ENCODE measurements at places on chromosomes 11 and 22.

DNA sequence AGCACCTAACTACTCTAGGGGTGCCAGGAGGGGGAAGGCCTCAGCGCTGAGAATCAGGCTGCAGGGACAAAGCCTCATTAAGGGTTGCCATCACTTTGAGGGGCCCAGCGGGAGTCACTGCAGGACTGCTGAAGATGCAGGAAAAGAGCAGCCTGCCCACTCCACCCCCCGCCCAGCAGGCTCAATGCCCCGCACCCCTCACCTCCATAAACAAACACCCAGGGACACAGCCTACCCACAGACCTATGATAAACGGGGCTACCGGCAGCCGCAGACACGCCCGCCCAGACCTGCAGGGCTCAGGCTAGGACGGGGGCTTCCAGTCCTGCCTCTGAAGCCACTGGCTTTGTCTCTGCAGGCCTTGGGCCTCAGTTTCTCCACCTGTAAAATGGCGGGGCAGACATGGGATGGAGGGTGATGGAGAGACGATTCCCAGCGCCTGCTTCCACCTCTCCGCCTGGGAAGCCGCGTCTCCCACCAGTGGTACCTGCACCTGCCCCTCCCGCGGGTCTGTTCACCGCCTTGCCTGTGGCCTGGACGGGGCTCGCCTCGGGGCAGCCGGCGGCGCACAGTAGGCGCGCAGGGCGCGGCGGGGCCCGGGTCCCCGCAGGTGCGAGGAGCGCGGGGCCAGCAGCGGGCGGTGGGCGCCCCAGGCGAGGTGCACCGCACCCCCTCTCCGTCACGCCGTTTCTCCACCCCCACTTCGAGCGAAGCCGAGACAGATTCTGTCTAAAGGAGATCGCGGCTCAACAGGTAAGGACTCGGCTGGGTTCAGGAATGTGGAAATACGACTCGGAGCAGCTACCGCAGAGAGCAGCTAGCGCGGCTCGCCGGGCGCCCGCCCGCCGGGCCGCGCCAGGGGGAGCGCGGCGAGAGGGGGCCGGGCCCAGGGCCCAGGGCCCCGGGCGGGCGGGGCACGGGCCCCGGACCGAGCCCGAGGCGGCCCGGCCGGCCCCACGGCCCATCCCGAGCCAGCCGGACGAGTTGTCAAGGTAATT, 1.5 kb downstream of the WNT7B start:
- no peak for DNase-seq

GRCh38 chr11:123107945-123108495, 46.1 kb upstream of the HSPA8 start:
- no peak for DNase-seq

- DNase-seq: no peak
Measured at GRCh38 chr11:95375451-95375850, 144.4 kb upstream of the SESN3 start.

GRCh38 chr11:2577991-2578928, 121.5 kb downstream of the KCNQ1OT1 start:
- DNase-seq: no peak

- DNase-seq: no peak
Measured at GRCh38 chr22:19107730-19108074, 14.5 kb downstream of the DGCR2 start.

DNA sequence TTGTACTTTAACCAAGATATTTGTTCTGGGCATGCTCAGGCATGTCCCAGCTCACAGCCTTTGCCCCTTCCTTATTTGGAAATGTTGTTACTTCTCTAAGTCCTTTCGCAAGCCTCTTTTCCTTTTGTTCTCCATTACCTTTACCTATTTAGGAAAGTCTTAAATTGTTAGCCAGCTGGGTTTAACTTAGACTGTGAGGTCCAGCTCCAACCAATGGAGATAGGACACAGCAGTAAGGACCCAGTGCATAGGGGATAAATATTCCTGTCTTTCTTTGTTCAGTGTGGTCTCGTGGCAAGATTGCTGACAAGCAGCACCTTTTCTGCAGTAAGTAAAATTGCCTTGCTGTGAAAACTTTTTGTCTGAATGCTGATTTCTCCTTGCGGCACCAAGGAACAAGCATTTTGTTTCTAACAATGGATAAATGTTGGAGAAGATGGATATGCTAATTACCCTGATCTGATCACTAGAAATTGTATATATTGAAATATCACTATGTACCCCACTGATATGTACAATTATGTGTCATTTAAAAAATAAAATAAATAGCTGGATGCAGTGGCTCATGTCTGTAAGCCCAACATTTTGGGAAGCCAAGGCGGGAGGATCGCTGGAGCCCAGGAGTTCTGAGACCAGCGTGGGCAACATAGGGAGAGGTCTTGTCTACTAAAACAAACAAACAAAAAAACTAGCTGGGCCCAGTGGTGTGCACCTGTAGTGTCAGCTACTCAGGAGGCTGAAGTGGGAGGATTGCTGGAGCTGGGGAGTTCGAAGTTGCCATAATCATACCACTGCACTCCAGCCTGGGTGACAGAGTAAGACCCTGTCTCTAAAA, 31.9 kb upstream of the FTH1 start:
- DNase-seq: no peak

- DNase-seq: no peak
Measured at GRCh38 chr11:114821621-114822412, 143.5 kb downstream of the NXPE2 start.

- no peak for DNase-seq
Measured at GRCh38 chr11:15699978-15700377, 585.3 kb downstream of the INSC start.

DNA sequence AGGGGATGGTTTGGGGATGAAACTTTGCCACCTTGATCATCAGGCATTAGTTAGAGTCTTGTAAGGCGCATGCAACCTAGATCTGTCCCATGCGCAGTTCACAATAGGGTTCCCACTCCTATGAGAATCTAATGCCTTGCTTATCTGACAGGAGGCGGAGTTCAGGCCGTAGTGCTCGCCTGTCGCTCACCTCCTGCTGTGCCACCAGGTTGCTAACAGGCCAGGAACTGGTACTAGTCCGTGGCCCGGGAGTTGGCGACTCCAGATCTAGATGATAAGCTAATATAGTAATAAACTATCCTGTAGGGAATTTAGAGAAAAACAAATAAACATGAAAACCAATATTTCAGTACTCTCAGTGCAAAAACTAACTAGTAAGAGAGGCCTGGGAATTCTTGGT, 155.4 kb upstream of the ANO5 start:
- no peak for DNase-seq

- no peak for DNase-seq
Measured at GRCh38 chr11:76153571-76153923, 52.8 kb downstream of the WNT11 start.

DNA sequence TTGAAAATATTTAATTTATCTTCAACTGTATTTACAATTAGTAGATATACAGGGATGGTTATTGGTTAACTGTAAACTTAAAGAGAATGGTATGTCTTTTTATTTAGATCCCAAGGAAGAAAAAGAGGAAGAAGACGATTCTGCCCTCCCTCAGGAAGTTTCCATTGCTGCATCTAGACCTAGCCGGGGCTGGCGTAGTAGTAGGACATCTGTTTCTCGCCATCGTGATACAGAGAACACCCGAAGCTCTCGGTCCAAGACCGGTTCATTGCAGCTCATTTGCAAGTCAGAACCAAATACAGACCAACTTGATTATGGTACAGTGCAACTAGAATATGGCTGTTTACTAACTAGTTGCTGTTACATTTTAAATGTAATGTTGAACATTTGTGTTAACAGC, 12.7 kb upstream of the CNTF start:
- DNase-seq: peak; percentile 22

- DNase-seq: no peak
Measured at GRCh38 chr11:30984827-30985226, 384.7 kb downstream of the DCDC1 start.

DNA sequence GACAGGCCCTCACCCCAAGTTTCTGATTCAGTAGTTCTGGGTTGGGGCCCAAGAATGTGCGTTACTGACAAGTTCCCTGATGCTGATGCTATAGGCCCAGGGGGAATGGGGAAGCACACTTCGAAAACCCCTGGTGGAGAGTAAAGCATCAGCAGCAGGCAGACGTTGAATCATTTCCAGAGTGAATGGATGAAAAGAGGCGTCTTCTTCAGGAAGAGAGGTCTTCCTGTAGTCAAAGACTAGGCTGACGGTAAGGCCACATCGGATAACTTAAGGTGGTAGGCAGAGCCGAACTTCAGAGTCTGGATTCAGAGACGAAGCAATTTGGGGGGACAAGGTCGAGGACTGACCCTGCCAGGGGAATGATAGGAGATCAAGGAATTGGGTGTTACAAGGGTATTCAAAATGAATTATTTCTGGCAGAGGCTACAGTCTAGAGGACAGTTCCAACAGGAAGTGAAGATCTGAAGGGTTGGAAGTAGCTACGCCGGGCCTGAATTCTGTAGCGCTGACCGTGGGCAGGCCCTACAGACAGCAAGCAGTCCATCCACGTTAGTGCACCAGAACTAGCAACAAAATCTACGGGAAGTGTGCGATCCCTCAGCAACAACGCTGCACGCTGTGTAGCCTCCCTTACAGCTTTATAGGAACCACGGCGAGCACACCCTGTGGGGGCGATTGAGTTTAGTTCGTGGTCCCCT, 862 bp upstream of the CENATAC start:
- peak; percentile 48 for DNase-seq

DNA sequence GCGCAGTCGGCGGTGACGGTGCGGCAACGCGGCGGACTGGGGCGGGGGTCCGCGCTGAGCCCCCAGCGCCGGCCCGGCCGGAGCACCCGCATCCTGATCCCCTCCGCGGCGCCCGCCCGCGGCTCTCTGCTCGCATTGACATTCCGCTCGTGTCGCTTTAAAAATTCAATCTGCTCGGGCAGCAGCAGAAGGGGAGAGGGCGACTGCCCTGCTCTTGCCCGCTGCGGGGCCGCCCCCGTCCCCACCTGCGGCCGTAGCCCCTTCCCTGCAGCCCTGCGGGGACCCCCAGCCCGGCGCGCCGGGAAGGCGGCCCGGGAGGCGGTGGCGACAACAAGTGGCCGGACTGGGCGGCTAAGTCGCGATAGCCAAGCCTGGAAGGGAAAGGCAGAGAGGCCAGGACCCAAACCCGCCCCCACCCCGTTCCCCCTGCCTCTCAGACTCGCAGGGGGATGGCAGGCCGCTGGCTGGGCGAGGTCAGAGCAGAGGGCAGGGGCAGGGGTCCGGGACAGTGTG, 1.1 kb downstream of the CABP7 start:
- no peak for DNase-seq

DNA sequence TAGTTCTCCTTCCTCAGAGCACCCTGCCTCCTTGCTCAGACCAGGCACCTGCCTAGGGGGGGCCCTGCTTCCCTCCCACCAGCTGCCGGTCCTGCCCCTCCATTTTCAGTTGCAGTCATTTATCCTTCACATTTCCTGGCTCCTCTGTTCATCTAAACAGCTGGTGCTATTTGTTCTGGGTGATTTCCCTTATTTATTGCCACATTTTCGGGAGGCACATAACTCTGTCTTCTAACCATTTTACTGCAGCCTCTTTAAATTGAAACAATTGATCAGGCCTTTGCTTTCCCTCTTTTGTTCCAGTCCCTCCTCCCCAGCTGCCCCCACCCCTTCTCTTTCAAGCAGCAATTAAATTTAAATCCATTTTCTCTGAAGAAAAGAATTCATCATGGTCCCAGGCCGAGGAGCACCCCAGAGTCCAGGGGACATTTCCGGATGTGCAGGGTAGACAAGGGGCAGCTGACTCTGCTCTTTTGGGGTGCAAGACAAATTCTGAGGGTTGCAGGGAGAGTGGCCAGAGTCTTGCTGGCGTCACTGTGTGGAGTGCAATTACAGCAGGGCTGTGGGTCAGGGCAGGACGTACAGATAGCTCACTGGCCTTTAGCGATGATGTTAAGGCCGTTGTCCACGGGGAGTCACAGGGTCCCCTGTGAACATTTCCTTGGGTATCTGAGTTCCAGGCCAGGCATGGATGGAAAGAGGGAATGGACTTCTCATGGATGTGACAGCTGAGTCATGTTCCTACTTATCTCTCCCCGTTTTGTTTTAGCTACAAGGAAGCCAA, 476.4 kb downstream of the TBC1D22A start:
- no peak for DNase-seq

DNA sequence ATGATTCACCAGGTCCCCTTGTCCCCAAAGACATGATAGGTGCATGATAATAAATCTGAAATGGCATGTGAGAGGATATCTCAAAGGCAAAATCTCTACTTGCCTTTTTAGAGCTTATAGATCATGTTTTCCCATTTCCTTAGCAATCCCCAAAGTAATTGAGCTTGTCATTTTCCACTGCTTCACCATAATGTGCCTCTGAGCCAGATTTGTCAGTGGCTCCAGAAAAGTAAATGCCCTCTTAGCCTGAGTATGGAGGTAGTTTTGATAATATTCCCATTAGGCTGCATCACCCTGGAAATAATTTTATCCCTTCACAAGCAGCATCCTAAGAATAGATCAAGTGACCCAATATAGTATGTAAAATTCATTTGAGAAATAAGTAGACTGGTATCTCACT, 36.7 kb upstream of the ADSL start:
- DNase-seq: no peak

- DNase-seq: peak; percentile 82
Measured at GRCh38 chr22:25488244-25489020, 76.0 kb upstream of the GRK3 start.

- no peak for DNase-seq
Measured at GRCh38 chr11:69887841-69888427, 68.7 kb upstream of the FGF3 start.

DNA sequence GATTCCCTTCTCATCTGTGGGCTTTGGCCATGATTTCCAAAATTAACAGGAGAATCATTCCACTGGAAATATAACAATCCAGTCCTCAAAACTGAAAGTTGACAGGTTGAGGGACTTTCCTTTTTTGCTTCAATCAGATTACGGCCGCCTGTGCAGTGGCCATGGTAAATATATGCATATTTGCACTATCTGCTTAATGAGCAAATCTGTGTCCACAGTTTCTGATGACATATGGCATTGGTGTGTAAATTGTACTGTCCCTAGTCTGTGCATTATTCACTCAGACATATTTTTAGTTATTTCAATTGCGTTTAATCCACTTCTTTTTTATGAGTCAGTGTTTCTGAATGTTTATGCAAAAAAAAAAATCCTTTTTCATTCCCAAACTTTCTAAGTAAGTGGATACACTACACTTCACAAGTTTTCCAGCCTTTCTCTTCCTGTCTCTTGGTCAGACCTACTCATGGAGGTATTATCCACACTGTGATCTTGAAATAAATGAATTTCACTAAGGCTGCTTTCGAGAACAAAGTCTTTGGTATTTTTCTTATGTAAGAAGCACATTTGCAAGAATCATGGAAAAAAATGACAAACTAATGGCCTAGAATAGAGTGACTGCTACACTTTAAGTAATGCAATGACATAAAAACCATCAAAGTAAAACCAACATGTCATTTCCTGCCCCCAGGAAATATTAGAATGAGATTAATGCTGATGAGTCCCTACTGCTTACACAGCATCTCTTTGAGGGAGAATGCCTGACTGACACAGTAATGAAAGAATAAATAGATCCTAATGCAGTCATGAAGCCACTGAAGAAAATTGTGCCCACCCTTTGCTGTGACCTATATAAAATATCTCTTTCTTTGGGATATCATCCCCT, 76.4 kb upstream of the MTNR1B start:
- DNase-seq: no peak

All from inflammatory macrophage treated with lipopolysaccharide for 1 hour (primary cell).